Kidney (tissue), 22 donors: ENCODE measurements at places on chromosomes 2 and 18. TPM values are rescaled to one million over a fixed set of nuclear protein-coding genes. Genes with fewer than 3 reads are reported as not detected.

The CIB4 gene
- not detected for polyA plus RNA-seq

The FSHR gene
- not detected for polyA plus RNA-seq

The SERPINB5 gene
- not detected for polyA plus RNA-seq

The MYO7B gene
- polyA plus RNA-seq: 22.2 TPM

The ABCB11 gene
- not detected for polyA plus RNA-seq

The DNAH7 gene
- polyA plus RNA-seq: 3.8 TPM

The MAPK4 gene
- 9.2 TPM for polyA plus RNA-seq

The SLC19A3 gene
- 8.3 TPM for polyA plus RNA-seq

The STON1 gene
- polyA plus RNA-seq: 5.8 TPM

The KCNK3 gene
- polyA plus RNA-seq: 2.1 TPM
